ENCODE measurements at places on chromosomes 13 and 19.
A peak's percentile ranks its signal among the peaks of the same experiment; 100 is the strongest.

DNA sequence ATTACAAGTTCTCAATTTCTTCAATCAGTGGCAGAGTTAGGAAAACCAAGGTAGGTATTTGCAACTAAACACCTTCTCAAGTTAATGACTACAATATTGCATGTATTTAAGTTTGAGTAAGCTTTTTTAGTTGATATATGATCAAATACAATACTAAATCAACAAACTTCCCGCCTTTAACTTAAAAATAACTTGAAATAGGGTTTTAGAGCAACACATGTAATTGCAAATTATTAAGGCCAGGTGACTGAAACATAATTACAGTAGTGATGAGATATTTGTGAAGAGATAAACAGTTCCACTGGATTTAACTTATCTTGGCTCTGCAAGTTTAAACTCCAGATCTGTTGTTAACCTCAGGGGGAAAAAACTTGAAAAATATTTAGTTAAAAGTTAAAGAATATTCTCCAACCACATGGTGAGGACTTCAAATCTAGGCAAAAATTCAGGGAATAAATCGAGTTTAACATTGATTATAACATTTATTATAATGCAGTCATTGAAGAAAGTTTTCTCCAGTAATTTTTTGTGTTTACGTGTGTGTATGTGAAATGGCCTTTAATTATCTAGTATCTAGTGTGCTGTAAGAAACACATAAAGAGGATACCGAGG, 3.6 kb downstream of the DACH1 start:
- no peak for DNase-seq

GRCh38 chr13:101382086-101382485, 34.2 kb downstream of the NALCN start:
- DNase-seq, result no peak

- no peak for DNase-seq
Observed at GRCh38 chr13:98749501-98749900, 3.0 kb downstream of the SLC15A1 start.

DNA sequence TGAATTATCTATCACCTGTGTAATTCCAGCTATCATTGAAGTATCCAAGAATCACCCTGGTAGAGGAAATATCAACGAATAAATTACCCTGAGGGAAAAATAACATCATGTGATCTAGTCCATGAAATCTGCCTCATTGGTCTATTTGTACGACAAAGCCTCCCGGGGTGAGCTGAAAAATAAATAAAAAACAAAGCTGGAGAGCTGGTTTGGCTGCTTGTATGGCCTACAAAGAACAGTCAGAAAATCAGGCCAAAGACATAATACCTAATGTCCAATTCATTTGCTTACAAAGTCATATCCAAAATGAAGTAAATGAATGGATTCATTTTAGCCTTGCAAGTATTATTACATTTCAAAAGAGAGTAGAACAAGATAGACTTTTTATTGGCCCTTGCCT, 449.9 kb downstream of the KLF12 start:
- no peak for DNase-seq

DNA sequence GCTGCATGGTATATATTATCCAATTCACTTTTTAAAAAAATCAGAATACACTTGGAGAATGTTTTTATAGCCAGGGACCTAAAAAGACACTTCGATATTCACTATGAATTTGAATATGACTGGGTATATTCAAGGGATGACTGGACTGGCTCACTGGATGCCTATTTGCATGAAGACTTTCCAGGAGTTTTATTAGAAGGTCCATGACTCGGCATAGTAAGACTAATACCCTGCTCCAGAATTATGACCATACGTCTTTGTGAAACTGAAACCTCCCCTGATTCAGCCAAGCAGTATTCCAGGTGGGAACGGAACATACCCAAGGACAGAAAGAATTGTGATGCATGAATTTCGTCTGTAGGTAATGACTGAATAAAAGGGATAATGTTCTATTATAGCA, 3.9 kb upstream of the FAM216B start:
- no peak for DNase-seq

DNA sequence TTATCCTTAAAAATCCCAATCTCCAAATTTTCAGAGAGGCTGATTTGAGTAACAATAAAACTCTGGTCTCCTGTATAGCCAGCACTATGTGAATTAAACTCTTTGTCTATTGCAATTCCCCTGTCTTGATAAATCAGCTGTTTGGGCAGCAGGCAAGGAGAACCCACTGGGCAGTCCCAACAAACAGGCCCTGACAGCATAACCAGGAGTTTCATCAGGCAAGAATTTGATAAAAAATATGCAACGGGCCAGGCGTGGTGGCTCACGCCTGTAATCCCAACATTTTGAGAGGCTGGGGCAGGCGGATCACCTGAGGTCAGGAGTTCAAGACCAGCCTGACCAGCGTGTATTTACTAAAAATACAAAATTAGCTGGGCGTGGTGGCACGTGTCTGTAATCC, 42.1 kb downstream of the STK24 start:
- no peak for DNase-seq

- DNase-seq, result peak; percentile 6
Observed at GRCh38 chr13:76884186-76884906, 1.9 kb downstream of the KCTD12 start.

GRCh38 chr13:35887115-35887666, 244.0 kb downstream of the DCLK1 start:
- DNase-seq, result no peak

DNA sequence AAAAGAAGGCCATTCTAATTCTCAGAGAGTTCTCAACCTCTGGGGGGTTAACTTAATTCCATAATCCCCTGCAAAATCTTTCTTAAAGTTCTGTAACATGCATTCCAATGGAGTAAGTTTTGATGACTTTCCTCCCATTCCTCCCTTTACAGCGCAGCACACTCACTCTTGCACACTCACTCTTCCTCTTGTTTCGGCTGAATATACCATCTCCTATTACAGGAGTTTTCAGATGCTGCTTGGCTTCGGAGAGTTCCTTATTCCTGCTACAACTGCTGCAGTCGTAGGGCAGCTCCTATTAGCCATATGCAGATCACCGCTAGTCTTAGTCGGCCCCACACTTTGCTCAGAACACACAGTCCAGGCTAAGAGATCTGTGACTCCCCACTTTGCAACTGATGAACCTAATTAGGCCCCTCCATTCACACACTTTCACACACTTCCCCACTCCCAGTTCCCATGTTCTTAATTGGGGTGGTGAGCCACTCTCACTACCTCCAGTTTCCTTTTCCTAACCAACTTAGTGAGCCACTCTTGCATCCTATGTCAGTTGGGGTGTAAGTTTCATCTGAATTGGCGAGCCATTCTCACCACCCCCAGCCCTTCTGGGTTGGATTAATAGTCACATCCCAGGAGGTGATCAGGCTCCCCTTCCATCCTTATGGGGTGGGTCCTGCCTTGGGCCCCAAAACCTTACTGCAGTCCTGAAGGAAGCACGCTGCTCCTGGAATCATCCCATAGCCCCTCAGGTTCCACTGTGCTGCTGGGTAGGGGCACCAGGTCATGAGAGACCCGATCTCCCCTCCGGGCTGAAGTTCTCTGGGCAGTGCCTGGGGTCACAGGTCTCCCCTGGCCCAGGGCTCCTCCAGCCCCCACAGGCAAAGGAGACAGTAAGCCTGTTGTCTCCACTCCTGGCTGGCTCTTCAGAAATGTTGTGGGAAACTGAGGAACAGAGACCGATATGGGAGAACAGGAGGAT, 53.9 kb downstream of the OR10H4 start:
- DNase-seq, result no peak

DNA sequence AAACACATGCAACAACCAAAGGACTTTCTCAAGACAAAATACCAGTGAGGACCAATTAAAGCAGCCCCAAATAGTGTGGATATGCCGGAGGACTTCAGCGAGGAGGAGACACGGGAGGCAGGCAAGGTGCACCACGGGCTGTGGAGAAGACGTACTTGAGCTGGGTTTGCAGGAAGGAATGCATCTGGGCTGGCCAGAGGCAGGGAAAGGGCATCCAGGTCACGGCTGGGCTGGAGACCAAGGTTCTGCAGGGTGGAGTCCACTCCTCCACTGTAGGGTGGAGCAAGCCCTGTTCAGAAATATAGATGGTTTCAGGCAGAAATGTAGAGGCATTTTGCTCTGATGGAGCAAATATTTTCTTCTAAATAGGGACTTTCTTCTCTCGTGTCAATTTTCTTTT, 36.6 kb upstream of the MEDAG start:
- DNase-seq, result no peak

- no peak for DNase-seq
Observed at GRCh38 chr13:34944751-34945150, 2.7 kb downstream of the NBEA start.

GRCh38 chr13:27110056-27110746, 61.4 kb downstream of the USP12 start:
- no peak for DNase-seq

DNA sequence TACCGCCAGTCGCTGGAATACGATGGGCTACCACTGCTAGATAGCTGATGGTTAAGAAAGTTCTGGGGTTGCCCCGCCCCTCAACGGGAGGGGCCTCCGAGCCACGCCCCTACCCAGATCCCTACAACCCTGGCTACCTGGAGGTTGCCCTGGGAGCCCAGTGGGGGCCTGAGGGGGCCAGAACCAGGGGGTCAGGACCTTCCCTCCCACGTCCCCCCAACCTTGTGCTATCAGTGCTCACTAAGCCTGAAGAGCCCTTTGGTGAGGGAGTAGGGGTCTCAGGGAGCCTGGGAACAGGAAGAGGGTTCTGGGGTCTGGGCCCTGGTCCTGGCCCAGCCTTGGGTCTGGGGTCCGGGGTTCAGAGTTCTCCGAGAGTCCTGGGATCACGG, 8.9 kb downstream of the OCEL1 start:
- peak; percentile 73 for DNase-seq

- no peak for DNase-seq
Observed at GRCh38 chr13:43315522-43315921, 292.1 kb downstream of the DNAJC15 start.

GRCh38 chr13:98842070-98842469, 89.6 kb upstream of the SLC15A1 start:
- no peak for DNase-seq

GRCh38 chr19:50943074-50943828, 9.6 kb downstream of the KLK5 start:
- DNase-seq, result no peak

- DNase-seq, result no peak
Observed at GRCh38 chr19:23346696-23347095, 48.6 kb downstream of the ZNF91 start.

Measured in erythroblast (primary cell).